T-helper 2 cell treated with Interferon-gamma antibody and Interleukin-4, amounts not matched to agents 100 ng/mL and 5 ng/mL, for 36 hours (primary cell): ENCODE measurements at places on chromosomes 4 and X. TPM values are rescaled to one million over a fixed set of nuclear protein-coding genes. Genes with fewer than 3 reads are reported as not detected.

The CDS1 gene
- total RNA-seq, result 0.05 TPM in 1 of 2 replicates, not detected in the other

The SMIM31 gene
- not detected in 2 replicates for total RNA-seq

The DUSP9 gene
- total RNA-seq, result not detected in 2 replicates

The HSFX3 gene
- total RNA-seq, result not detected in 2 replicates

The GPM6B gene
- total RNA-seq, result not detected in 2 replicates

The ZNF185 gene
- 0.59 and 0.82 TPM in 2 replicates for total RNA-seq

The MTNR1A gene
- not detected in 2 replicates for total RNA-seq

The FOXR2 gene
- not detected in 2 replicates for total RNA-seq

The CPLX1 gene
- 0.48 and 0.86 TPM in 2 replicates for total RNA-seq

The TEX13B gene
- not detected in 2 replicates for total RNA-seq

The DCAF12L2 gene
- not detected in 2 replicates for total RNA-seq

The CXCL11 gene
- 0.11 and 0.48 TPM in 2 replicates for total RNA-seq

The FDCSP gene
- total RNA-seq, result not detected in 2 replicates

The BCORL1 gene
- 7.4 and 8.8 TPM in 2 replicates for total RNA-seq

The F8 gene
- total RNA-seq, result 4.7 and 5.1 TPM in 2 replicates

The GAGE2A gene
- not detected in 2 replicates for total RNA-seq

The CT83 gene
- not detected in 2 replicates for total RNA-seq

The TIGD4 gene
- total RNA-seq, result 0.14 and 0.16 TPM in 2 replicates

The MTMR8 gene
- total RNA-seq, result 4.4 and 4.9 TPM in 2 replicates

The FGF13 gene
- total RNA-seq, result not detected in 2 replicates

The TLR10 gene
- total RNA-seq, result 0.05 TPM in 1 of 2 replicates, not detected in the other

The RAB40A gene
- total RNA-seq, result 0.07 and 0.20 TPM in 2 replicates

The TMSB15C gene
- 3.9 and 4.9 TPM in 2 replicates for total RNA-seq

The CLDN34 gene
- not detected in 2 replicates for total RNA-seq

The POLN gene
- 3.9 and 4.0 TPM in 2 replicates for total RNA-seq

The UGT2A2 gene
- not detected in 2 replicates for total RNA-seq

The FAM9C gene
- not detected in 2 replicates for total RNA-seq

The DDX53 gene
- not detected in 2 replicates for total RNA-seq

The FBXW7 gene
- total RNA-seq, result 48.5 and 49.9 TPM in 2 replicates

The GLUD2 gene
- 0.25 and 0.30 TPM in 2 replicates for total RNA-seq

The MYOZ2 gene
- total RNA-seq, result not detected in 2 replicates

The GRIA3 gene
- total RNA-seq, result not detected in 2 replicates

The COL25A1 gene
- not detected in 2 replicates for total RNA-seq

The SMIM10 gene
- total RNA-seq, result 0.41 and 0.59 TPM in 2 replicates

The RPL39 gene
- total RNA-seq, result 2,113 and 2,173 TPM in 2 replicates

The PIR gene
- total RNA-seq, result 5.8 and 6.2 TPM in 2 replicates

The CXCL3 gene
- total RNA-seq, result not detected in 2 replicates

The MAGEA8 gene
- not detected in 2 replicates for total RNA-seq
